Stimulated activated CD4-positive, alpha-beta T cell treated with anti-CD3 and anti-CD28 coated beads, Interleukin-12 subunit alpha, Interleukin-12 subunit beta, amount 100 ng/mL, for 48 hours (primary cell): ENCODE measurements at places on chromosomes 16 and 17.

DNA sequence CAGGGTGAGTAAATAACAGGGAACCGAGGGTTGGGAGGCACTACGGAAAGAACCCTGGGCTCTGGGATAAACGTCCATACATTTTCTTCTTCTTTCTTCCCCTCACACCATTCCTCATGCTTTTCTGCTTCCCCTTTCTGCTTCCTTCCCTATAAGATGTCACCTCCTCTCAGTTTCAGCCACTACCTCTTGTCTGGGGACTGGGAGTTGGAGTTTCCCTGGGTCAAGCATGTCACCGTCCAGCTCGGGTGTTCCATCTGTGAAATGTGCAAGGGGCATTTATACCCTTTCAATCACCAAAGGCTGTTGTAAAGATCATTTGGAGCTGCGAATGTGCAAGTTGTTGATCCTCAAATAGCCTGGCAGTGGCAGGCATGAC is 17.5 kb upstream of the CCL22 start:
- no peak for DNase-seq

GRCh38 chr17:21512307-21513011 is 136.3 kb downstream of the KCNJ12 start:
- DNase-seq: no peak

DNA sequence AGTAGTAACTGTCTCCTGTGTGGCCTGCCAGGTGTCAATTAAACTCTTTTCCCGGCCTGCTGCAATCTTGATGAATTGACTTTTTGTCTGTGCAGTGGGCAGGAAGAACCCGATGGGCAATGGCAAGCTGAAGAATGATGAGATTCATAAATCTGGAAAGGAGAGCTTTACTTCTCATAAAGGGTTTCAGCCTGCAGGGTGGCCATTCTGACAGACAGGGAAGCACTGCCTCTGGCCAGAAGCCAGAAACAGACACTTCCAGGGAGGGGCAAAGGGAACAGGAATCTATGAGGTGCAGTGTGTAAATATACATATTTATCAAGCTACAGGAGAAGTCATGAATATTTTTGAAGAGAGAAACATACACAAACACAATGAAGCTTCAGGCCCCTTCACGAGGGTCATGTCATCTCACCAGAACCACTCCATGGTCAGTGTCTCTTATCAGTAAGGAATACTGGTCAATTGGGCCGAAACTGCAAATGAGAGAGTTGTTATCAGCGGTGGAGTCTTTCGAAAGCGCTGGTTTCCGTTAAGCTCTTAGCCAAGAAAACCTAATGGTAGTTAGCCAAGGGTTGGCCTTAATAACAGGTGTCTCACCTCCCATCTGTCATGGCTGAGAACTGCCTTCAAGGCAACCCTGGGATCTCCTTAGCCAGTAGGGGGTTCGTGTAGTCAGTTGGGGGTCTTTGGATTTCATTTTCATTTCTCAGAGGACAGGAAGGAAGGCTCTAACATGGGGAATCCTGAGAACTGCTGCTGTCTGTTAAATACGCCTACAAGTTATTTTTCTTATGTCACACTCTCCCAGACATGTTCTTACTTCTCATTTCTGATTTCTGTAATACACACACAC is 1.2 kb upstream of the NARF start:
- DNase-seq: no peak

- DNase-seq: peak; percentile 14
Measured at GRCh38 chr16:24151482-24151939, 104.6 kb upstream of the CACNG3 start.

- DNase-seq: peak; percentile 28
Measured at GRCh38 chr17:3535253-3535995, 22.2 kb downstream of the TRPV3 start.

DNA sequence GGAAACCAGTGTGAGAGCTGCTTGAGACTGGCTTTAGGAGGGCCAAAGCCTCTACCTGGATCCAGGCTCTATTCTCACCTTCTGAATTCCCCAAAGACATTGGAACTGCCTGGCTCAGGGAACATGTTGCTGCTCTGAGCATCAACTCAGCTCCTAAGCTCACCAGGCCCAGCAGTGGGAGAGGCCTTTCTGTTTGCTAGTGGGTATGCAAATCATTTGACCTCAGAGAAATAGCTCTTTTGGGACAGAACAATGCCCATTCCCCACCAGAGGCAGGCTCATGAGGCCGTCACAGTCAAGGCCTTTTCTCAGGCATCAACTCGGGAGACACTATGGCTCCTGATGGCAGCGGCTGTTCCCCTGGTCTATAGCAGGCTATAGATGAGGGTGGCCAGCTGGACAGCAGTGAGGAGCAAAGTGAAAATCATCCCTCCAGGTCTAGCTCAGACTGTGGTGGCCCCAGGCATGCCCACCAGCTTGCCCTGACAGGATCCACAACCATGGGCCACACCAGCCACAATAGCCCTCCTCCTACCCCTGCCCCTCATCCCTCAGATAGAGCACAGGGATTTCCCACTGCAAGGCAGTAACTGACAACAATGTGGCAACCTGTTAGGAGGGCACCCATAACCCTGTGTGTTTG is 30.4 kb upstream of the GFOD2 start:
- DNase-seq: no peak

DNA sequence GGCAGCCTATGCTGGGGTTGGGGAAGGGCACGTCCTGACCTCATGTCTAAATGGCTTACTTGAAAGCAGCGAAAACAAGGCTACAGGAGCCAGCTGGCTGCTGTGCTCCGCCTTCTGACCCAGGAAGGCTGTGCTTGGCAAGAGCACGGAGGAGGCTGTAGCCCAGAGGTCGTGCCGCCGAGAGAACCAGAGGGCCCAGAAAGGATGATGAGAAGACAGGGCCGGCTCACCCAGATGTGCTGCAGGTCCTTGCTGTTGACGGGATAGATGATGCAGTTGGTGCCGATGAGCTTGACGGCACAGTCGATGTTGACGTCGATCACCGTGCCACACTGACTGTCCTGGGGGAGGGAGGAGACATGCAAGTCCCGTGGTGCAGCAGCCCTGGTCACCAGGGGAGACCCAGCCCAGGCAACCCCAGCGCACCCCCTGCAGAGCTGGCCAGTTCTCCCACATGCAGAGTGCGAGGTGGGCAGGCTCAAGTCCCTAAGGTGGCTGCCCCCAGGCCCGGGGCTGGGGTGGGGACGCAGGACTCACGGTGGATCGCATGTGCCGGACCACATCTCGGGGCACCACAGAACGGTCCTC is 20.7 kb downstream of the SPHK1 start:
- no peak for DNase-seq

- DNase-seq: no peak
Measured at GRCh38 chr17:78933959-78934568, 8.9 kb upstream of the TIMP2 start.

- no peak for DNase-seq
Measured at GRCh38 chr16:24140730-24141129, 115.4 kb upstream of the CACNG3 start.

DNA sequence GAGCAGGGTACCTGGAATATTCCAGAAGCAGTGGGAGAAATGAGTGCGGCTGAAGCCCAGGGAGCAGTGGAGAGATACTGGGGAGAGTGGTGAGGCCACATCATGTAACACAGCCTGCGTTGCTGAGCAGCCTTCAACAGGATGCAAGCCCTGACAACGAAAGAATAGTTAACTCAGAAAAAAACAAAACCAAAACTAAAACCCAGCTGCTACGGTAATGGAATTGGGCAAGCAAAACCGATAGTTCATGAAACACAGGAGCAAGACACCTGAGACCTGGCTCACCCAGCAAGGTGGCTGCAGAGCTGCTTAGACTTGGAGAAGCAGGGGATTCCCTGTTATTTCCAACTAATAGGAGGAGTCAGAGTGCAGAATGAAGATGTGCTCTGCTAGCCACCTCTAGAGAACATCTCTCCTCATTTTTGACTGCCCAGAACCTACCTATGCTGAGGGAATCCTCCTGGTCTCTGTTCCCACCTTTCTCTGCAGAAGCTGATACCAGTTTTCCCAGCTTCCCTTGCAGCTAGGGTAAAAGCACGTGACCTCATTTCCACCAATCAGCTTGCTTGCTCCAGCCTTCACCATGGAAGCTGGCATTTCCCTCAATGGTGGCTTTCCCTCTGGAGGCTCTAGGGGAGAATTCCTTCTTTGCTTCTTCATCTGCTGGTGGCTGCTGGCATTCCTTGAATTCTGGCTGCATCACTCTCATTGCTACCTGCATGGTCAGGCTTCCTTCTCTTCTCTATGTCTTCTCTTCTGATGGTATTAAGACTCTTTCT is 59.4 kb upstream of the XYLT1 start:
- no peak for DNase-seq
